Cerebellar nuclear complex (tissue), 1 donor: ENCODE measurements at places on chromosomes 6 and 20.

DNA sequence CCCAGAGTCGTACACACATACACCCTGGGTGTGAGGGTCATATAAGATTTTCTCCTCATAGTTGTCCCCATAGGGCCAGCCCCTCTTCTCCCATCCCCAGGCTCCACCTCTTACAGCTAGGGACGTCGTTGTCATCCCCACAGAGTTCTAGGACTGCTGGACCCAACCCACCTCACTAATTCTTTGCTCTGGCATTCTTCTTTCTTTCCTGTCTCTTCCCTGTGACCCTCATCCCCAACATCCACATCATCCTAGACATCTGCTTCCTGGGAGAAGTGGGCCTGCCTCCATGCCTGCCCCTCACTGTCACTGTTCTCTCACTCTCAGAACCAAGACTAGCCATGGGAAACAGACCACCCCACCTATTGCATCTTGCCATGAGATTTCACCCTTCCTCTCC, 1.1 kb downstream of the PSMF1 start:
- no peak for DNase-seq

- no peak for DNase-seq
Observed at GRCh38 chr20:55880361-55880760, 125.0 kb downstream of the CBLN4 start.

GRCh38 chr6:33686981-33687975, 24.2 kb downstream of the UQCC2 start:
- DNase-seq: no peak

DNA sequence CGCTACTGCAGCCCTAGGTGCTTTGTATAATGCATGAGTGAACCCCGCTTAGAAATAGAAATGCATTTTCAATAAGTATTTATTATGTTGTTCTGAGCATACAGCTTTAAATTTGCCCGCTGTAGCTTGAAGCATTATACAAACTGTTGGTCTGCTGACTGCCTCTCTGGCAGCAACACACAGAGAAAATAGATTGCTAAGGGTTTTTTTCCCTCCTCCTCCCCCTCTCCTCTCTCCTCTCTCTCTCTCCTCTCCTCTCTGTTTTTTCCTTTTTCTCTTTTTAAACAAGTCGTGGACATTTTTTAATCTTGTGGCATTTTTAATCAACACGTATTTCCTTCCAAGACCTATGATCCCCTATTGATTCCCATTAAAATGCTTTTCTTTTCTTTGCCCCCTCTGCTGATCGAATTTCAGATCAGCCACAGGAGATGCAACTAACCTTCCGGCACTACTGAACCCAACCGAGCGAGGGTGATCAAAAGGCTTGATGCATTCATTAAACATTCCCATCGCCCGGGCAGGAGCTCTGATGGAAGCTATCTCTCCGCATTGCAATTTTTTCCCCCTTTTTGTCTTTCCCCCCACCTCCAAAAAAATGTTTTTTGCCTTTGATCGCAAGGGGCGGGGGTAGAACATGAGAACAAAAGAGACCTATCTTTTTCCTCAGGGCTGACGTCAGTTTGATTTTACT, 90.7 kb upstream of the ARID1B start:
- no peak for DNase-seq

- no peak for DNase-seq
Observed at GRCh38 chr6:41599852-41600445, 38.3 kb upstream of the MDFI start.

DNA sequence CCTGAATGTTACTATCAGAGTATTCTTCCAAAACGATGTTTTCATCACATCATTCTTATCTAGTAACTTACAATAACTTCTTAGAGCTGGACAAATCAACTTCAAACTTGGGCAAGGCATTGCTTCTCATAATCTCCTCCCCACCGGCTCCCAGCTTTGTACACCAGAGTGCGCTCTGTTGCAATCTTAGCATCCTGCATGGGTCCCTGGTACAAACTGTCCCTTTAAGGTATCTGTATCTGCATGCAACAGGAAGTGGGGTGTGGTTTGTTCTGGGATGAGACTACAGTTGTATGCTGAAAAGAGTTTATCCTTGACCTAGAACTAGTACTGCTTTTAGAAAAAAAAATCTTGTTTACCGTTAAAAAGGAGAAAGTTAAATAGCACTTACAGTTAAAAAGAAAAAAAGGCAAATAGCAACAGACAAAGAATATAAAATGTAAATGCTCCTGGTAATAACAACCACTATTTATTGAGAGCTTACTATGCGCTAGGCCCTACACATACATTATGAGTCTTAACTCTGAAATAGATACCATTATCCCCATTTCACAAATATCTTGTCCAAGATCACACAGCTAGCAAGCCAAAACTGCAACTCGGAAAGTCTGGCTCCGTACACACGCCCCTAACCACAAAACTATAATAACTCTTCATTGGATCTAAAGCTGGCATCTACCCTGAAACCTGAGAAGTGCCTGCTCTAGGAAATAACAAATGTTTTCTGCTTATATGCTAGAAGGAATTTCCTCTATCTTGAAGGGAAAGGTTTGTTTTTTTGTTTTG, 9.8 kb upstream of the HECA start:
- no peak for DNase-seq

DNA sequence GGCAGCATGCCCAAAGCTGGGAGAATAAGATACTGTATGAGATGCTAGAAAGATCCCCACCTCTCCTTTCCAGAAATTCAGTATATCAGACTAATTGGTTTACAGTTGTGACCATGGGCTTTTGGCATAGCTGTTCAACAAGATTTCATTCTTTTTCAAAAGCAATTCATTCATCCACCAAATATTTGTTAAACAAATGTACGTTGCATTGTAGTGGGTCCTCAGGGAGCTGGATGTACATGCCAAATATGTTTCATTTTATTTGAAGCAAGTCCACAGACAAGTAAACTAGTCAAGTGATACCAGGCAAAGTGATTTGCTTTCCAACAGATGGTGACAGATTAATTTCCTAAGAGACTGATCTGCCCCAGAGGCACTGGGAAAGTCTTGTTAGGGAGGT, 85.8 kb upstream of the ESR1 start:
- DNase-seq: no peak

DNA sequence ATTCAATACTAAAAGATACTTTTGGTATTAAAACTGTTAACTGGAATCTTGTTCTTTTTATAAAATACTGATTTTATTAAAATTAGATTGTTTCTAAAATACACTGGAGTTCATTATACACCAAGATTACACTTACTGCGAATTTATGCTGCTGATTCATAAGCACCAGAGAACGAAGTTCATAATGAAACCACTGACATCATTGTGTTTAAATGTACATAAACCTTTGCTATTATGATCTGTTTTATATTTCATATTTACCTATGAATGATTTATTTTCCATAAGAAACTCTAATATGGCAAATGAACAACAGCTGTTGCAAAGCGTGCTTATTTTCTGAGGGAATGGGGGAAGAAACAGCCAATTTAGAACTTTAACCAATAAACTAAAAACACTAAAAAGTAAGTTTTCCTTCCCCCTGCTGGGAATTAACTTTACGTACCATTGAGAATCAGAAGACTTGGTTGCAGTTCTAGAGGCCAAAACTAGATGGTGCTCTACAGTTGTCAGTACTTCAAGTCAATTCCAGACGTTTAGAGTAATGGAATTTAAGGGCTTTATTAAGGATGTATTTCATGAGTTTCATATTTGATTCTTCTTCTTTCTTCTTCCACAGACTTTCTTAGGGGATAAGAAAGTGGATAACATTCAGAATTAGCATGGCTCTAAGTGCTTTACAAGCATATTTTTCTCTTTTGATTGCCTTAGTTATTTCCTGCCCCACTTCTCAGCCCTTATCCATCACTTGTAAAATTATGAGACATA, 30.8 kb upstream of the COL19A1 start:
- no peak for DNase-seq

DNA sequence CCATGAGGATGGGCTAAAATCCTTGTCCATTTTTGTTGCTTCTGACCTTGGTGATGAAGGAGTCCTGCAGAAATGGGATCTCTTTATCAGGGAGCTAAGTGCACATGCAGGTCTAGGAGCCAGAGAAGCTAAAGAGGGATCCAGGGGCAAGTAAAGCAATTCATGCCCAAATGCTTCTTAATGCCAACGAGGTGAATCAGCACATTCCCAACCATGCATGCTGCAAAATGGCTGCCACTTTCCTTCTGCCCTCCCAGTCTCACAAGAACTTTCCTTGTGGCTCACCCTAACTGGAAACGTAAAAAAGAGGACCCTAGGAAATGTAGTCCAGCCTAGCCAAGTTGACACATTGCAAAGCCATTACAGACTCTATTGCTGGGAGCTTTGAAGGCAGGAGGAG, 298.4 kb downstream of the MAFB start:
- DNase-seq: no peak

GRCh38 chr6:70110126-70111022, 192.5 kb downstream of the COL9A1 start:
- DNase-seq: no peak

DNA sequence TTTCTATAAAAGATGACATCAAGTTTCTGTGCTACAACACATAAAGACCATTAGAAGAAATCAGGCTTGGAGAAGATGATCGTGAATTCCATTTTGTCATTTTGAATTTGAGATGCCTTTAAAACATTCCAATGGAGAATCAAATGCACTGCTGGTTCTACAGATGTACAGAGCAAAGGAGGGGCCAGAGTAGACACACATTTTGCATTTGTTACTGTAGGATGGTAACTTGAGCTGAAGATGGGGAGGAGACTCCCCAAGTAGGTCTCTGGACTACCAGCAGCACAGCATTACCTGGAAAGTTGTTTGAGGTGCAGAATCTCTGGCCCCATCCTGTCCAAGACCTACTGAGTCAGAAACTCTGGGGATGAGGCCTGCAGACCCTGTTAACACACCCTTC, 121.6 kb upstream of the RALGAPA2 start:
- DNase-seq: no peak

DNA sequence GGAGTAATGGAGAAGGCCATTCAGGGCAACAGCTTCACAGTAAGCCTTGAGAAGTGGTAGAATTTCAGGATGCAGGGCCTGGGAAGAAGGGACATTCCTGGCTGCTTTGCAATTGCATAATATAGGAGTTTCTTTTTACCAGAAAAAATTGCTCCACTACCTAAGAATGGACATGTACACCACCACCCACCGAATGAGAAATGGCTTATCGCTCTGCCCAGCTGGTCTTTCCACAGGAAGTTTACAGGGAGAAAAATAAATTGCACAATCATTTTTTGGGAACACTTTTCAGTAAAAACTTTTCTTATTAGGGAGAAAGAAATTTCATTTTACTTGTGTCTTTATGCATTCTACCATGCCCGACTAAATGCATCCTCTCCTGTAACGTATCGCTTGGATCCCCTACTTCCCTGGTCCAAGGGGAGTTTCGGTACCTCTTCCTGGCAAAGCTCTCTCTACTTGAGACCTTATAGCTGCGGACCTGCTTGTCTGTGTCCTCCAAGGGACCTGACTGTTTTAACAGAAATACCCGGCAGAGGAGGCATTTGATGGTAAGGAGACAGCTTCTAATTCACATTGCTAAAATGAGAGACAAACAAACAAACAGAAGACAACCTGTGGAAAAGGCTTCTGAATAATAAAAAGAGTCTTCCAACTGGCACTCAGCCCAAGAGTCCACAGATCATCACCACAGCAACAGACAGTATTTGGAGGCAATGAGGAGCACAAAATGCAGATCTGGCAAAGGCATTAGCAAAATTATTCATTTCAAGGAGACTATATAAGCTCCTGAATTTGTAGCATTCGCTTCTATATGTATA, 54.2 kb downstream of the MAP3K5 start:
- no peak for DNase-seq

DNA sequence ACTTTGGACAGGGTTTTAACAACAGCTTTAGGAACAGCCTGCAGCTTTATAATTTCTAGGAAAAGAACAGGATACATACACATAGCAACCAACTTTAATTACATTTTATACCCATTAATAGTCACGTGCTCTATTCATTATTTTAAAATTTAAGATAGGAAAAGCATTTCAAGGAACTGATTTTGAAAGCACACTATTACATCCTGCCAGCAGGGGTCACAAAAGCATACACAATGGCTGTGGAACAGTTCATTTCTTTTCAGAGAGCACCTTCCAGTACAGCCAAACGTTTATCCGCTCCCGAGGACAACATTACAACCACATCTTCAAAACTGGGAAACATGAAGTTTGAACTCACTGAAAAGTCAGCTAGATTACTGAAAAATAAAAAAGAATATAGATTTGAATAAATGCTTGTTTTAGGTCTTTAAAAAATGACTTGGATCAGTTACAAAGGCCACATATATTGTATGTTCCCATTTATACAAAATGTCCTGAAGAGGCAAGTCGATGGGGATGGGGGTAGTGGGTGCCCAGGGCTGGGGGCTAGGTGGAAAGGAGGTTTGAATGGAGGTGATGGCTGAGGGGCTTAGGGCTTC, 104.6 kb upstream of the EXOC2 start:
- no peak for DNase-seq

DNA sequence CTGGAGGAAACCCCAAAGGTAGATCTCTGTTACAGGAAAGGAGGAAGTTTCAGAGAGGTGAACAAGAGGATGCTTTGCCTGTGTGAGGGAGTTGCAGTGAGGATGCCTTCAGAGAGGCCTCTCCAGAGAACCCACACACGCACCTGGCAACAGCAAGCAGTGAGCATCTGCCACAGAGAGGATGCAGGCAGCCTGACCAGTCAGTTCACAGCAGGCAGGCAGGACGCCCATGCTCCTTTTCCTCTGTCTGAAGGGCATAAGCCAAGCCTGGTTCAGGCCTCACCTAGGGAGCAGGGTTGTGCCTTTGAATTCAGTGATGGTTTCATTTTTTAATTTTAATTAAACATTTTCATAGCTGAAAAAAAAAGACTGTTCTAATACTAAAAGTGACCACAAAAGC, 346.0 kb upstream of the MARCKS start:
- DNase-seq: no peak

DNA sequence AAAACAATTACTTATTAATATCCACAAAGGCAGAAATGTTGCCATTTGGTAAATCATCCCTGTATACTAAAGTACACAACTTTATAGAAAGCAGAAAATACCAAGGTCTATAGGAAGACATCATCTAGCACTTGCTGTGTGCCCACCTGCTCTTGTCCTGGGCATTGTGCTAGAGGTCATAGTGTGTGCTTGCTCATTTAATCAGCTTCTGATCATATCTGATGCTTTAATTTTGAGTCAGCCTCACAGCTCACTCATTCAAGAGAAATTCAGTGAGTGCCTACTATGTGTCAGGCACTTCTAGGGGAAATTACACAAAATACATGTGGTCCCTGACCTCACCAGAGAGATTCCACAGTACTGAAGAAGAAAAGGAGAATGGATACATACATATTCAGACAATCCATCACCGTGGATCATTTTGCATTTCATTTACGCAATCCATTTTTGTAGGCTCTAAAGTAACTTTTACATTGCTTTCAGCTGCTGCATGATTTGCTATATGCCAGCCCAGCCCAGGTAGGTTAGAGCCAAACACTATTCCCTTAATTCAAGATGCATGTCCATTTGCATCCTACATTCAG, 167.9 kb upstream of the MCHR2 start:
- no peak for DNase-seq

- DNase-seq: no peak
Observed at GRCh38 chr6:11271228-11272020, 39.0 kb upstream of the NEDD9 start.

- no peak for DNase-seq
Observed at GRCh38 chr6:78353040-78353439, 514.3 kb upstream of the IRAK1BP1 start.

GRCh38 chr6:11992086-11992485, 20.0 kb upstream of the HIVEP1 start:
- no peak for DNase-seq
